Epithelial cell of proximal tubule (primary cell): ENCODE measurements at places on chromosomes 6 and 20.

GRCh38 chr6:44630125-44631028 lies 242.9 kb downstream of the CDC5L start:
- no peak for DNase-seq

DNA sequence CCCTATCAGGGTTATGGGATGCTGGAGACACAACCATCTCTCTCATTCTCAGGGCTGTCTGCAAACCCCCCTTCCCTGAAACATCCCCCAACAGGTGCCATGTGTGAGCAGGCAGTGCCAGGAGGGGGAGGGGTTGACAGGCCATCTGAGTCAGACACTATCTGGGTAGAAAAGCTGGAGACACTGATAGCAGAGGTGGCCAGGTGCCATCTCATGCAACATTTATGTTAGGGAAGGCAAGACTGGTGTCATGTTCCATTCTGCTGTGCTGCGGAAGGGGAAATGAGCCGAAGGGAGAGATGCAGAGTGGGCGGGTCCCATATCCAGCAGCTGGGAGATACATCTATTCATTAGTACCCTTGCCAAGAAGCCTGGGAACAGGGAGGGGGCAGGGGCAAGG lies 3.5 kb downstream of the LHFPL5 start:
- no peak for DNase-seq

GRCh38 chr6:137510923-137511322 lies 16.7 kb upstream of the OLIG3 start:
- no peak for DNase-seq

DNA sequence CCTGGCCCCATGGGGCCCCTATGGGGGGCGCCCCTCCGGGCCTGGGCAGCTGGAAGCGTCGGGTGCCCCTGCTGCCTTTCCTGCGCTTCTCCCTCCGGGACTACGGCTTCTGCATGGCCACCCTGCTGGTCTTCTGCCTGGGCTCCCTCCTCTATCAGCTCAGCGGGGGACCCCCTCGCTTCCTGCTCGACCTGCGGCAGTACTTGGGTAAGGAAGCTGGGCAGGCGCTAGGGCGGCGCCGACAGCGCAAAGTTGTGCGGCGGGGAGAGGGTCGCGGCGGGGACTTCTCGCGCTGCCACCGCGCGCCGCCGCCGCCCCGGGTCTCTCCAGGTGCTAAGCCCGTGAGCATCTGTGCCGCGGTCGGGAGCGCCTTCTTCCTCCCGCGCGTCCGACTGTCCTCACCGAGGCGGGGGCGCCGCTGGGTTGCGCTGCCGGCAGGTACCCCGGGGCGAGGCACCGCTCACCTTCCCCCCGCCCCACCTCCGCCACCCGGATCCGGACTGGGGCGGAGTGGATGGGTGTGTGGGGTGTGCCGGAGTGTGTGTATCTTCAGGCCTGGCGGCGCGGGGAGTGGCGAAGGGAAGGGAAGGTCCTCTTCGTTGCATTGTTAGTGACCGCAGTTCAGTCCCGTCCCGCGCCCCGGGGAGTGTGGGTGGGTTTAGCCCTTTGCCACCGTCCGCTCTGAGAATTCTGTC lies 788 bp downstream of the UST start:
- DNase-seq: no peak

GRCh38 chr6:25138233-25138933 lies 140.8 kb upstream of the CARMIL1 start:
- no peak for DNase-seq

DNA sequence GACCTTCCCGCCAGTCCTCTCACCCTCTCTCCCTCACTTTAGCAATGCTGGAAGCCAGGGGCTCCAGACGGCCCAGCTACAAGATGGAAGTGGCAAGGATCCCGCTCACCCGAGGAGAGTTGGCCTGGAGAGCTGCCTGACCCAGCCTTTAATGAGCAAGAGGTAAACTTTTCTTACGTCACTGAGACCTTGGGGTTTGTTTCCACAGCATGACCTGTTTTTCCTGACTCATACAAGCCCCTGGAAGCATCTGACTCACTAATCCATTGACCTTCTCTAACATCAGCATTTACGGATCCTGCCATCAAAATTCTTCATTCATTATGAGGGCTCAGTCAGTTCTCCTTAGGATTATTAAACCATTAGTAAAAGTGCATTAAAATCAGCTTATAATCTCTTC lies 120.4 kb downstream of the MYLK4 start:
- DNase-seq: peak; percentile 97

- DNase-seq: no peak
Observed at GRCh38 chr20:22579119-22579427, 5.3 kb downstream of the FOXA2 start.

DNA sequence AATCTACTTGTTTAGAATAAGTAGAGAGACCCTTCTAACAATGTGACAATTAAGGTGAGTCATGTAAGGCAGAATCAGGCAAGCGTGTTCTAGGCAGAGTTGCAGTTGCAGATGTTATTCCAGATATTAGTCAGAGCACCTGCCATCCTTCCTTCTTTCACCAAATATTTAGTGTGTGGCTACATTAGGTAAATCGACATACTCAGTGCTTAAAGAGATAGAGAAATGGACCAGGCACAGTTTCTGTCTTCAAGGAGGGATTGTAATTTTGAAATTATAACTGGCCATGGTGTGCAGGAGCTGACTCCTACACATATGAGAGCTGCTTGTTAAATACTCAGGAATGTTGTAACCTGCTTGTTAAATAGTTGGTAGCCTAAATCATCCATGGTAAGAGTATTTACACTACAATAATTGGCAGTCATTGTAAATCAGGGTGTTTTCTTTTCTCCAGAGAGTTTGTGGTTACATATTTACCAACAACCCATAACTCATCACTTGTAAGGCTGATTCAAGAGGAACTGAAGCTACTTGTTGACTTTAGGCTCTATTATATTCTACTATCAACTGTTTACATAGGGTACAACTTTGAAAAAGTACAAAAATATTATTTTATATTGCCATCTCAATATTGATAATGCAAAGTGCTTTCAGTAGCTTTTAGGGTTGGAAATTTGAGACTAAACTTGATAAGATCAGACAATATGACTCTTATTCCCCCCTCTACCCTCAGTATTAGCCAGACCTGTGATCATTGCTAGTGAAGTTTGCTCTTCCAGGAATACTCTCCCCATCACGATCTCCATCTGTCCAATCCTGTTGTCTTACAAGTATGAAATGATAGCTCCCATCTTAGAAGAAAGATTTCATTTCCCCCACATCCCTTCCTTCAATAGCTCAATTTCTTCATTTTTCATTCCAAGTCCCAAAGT lies 607.1 kb downstream of the COL12A1 start:
- peak; percentile 22 for DNase-seq

DNA sequence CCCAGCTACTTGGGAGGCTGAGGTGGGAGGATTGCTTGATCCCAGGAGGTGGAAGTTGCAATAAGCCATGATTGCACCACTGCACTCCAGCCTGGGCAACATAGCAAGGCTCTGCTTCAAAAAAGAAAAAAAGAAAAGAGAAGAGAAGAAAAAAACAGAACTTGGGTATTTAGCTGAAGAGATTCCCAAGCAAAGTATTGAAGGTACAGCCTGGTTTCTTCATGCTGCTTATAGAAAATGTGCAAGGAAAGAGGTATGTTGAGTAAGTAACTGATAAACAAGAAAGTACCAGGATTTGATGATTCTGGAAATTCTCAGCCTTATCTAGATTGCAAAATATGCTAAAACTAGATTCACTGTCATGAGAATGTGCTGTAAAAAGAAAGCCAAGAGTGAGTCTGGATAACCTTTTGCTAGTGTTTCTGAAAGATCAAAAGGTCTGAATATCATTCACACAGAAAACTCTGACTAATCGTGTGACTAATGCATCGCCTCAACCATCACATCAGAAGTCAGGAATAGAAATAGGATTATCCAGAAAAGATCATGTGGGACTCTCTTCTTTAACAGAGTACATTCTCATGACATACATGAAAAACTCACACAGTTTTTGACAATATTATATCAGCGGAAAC lies 32.4 kb upstream of the NOP56 start:
- peak; percentile 47 for DNase-seq

GRCh38 chr6:29332676-29333075 lies 31.2 kb downstream of the OR14J1 start:
- no peak for DNase-seq

GRCh38 chr6:158150701-158151100 lies 17.4 kb downstream of the SERAC1 start:
- DNase-seq: no peak

DNA sequence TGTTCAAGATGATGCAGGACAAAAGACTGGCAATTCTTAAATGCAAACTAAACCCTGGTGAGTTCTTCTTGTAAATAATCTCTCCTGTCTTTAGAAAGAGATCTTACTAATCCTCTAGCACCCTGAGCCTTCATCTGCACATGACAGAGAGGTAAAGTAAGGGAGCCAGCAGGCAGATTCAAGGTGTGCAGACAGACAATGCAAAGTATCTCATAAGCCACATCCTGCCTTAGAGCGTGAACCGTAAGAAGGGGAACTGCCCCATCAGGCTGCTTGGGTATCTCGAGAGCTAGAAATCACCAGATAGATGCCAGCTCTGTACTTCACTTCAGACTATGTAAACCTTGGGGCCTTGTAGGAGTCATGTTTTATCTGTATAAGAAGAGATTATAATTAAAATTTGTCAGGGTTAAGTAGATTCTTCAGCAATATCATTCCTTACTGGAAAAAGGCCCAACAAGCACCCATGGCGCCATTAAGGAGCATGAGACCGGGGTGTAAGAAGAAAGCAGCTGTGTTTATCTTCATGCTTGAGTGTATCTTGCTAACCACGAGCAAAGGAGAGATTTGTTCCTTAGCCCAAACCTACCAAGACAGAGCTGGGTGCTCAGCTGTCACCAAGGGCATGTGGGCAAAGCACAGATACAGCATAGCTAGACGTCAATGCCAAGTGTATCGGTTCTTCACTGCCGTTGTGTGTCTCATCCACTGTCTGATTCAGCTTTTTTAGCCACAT lies 24.4 kb downstream of the CNR1 start:
- DNase-seq: no peak

DNA sequence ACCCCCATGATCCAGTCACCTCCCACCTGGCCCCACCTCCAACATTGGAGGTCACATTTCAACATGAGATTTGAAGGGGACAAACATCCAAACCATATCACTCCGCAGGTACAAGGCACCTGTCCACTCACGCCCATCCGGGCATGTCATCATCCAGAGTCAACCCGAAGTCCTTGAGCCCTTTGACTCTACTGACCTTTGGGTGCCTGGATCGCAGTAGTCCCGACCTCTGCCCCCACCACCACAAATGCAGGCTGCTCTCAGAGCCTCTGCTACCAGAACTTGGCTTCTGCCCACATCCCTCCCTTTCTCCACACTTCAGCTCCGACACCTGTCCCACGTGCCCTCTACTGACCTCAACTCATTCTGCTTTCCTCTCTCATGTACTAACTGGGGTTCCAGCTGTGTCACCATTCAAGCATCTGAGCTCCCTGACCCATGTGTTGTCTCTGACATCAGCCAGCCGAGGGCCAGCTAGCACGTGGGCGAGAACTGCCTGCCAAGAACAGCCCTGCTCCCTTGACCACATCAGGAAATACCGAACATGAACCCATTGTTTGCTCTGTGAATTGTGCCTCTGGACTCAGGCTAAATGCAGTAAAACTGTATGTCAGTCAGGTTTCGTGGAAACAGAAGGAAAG lies 498.3 kb upstream of the SULF2 start:
- peak; percentile 92 for DNase-seq

DNA sequence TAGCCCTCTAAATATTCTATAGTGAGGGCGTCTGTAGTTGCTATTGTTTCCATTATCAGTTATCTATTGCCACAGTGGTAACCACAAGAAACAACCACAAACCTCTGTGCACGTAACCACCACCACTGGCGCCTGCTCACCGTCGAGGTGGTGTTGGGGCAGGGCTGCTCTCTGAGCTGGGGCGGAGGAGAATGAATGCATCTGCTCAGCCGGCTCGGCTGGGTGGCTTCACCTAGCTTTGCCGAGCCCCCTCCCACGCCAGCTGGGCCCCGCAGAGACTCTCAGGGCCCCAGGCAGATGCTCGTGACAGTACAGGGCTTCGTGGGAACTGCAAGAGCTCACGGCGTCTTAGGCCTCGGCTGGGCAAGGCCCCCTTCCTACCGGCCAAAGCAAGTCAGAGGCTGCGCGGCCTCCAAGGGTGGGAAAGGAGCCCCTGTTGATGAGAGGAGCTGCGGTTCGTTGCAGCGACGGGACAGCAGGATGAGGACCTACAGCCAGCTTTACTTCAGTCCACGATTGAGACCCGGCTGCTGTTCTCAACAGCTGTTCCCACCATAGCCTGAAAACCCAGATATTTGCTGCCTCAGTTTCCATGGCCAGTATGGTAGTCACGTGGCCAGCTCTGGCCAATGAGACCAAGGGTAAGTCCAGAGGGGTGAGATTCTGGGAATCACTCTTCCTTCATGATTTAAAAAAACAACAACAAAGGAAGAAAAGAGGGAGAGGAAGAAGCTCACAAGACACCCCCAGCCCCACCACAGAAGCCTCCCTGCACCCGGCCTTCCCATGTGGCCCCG lies 120.2 kb upstream of the AFDN start:
- DNase-seq: no peak

DNA sequence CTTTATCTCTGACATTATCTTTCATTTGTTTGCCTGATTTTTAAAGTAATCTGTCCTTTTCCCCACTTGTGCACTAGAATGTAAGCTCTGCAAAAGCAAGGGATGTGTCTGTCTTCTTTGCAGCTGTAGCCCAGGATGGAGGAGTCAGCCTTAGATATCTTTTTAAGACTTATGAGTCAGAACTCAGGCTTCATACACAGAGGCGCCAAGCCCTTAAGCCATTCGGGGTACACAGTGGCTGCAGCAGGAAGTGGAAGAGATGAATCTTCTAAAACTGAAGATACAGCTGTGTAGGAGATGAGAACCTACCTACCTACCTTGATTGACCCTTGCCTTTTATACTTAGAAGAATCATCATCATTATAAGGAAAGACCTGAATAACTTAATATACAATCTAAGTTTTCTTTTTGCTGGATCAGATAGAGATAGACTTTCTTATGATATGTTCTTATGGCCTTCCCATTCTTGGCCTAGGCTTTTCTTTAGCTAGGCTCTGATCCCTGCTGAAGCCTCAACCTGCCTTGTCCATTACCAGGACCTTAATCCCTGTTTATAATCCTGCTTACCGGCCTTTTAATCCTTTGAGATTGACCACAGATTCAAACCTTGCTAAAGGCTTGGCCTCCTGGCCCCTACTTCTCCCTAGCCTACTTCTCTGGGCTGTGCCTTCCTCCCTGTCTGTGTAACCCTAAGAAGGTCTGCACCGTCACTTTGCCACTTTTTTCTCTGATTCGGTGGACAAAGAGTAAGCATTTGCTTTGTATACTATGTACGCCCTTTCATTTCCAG lies 304.5 kb downstream of the PRL start:
- DNase-seq: no peak
